ENCODE measurements at places on chromosomes 3 and 15.

DNA sequence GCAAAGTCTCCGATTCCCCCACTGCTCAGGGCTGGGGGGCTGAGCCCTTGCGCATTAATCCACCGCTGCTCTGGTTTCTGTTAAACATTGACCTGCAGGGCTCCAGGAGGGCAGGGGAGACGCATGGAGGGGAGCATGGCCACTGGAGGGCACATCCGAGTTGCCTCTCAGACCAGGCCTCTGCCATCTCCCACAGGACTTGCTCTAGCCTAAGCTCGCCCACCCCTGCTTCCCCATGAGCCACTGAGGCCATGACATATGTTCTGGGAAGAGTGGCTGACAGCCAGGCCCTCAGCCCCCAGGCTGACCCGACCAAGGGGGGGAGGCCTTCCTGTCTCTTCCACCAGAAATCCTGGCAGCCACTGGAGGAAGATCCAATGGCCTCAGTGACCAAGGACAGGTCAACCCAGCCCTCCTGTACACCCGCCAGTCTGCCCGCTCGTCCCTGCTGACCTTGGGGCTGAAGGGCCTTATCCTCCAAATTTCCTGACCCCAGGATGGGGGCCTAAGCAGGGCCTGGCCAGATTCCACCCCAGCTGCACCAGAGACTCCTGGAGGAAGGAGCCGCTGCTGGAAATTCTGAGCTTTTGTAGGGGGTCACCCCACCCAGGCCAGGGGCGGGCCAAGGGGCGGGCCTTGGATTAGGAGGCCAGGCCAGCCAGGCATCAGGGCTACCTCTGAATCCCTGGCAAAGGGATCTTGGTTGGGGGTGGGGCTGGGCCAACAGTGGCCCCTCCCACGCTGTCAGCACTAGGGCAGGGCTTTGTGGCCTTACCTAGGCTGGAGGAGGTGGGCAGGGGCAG is at the start of gene HYAL1:
HYAL1 (minus strand) TSS at position 562 of the 803 bp plus-strand sequence. CDS start 618 bp downstream, outside the sequence.
- no peak for DNase-seq

- DNase-seq: no peak
Observed at GRCh38 chr15:75309711-75310110, 26.2 kb upstream of the COMMD4 start.

- DNase-seq: no peak
Observed at GRCh38 chr3:161253711-161254110, 32.6 kb downstream of the NMD3 start.

DNA sequence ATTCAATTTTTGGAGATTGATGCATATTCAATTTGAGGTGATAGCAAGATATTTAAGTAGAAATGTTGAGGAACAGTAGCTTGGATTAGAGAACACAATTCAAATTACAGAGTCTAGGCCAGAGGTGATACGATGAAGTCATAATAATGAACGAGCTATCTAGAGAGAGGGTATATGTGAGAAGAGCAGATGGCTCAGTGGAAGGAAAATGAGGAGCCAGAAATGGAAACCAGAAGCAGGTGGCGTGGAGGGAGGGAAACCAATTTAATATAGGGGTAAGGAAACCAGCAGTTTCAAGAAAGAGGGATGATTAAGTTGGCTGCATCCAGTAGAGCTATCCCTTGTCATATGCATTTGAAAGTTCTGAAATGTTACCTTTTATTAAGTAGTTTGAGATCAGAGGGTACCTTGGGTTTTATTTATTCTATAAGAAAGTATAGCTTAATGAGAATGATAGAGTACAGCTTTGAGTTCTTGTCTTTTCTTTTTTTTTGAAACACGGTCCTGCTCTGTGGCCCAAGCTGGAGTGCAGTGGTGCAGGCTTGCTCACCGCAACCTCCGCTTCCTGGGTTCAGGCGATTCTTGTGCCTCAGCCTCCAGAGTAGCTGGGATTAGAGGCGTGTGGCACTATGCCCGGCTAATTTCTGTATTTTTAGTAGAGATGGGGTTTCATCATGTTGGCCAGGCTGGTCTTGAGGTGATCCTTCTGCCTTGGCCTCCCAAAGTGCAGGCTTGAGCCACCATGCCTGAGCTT is 22.1 kb downstream of the NCK1 start:
- no peak for DNase-seq

DNA sequence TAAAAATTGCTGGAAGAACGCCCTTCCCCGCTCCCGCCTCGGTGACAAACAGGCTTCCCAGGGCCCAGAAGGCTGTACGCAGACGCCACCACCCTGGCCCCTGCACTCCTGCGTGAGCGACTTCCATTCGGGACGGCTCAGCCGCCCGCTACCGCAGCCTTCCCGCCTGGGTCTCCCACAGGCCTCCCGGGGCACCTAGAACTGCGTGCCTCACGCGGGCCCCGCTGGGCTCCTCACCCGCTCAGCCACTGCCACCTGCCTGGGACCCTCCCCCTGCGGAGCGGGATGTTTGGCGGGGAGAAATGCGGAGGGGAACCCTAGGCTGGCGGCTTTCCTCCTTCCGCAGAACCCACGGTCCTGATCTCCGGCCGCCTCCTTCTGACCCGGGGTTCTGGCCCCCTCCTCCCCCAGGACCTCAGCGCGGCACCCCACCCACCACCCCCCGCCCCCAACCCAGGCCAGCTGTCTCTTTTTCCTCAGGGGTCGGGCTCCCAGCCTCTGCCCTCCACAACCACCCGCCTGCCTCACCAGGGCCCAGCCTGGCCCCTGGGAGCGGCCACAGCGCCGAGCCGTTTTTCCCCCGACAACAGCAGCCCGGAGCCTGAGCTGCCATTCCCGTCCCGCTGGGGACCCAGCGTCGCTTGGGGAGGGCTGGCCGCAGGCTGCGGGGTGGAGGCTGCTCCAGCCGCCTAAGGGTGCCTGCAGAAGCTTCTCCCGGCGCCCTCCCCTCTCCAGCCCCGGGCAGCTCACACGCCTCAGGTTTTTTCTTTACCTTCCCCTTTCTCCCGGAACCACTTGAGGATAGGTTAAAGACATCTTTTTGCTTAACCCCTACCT is 27.6 kb upstream of the RAB7A start:
- peak; percentile 57 for DNase-seq

- no peak for DNase-seq
Observed at GRCh38 chr3:169562988-169563774, 100.3 kb downstream of the MECOM start.

DNA sequence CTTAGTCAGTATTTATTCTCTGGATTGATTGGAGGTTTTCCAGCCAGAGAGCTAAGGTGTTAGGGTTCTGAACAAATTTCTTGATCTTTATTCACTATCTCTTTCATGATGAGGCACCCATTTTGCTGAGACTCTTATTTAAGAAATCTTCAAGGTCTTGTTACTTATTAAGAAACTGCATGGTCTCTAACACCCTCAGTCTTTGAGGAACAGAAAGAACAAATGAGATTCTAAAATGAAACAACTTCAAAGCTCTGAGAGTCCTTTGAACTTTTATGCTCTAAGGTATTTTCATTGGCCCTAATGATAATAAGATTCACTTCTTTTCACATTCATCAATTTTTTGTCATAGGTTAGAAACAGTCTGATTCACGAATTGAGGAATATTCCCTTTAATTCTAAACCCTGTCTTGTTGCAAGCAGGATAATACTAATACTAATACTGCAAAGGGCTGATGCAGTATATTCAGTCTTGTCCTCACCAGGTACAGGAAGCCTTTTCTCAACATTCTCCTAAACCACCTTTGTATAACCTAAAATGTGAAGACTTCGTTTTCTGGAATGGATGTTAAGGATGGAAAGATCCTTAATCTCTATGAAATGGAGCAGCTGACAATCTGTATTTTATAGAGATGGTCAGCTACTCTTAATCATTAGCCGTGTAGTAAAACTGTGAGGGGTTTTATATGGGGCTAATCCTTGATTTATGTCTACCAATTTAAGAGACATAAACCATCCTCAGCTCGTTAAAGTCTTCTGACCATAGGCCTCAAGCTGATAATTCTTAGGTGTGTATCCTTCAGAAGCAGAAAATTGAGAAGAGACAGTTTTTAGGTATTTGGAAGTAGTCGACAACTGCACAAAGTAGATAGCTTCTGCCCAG is 198.3 kb downstream of the OTOL1 start:
- no peak for DNase-seq

DNA sequence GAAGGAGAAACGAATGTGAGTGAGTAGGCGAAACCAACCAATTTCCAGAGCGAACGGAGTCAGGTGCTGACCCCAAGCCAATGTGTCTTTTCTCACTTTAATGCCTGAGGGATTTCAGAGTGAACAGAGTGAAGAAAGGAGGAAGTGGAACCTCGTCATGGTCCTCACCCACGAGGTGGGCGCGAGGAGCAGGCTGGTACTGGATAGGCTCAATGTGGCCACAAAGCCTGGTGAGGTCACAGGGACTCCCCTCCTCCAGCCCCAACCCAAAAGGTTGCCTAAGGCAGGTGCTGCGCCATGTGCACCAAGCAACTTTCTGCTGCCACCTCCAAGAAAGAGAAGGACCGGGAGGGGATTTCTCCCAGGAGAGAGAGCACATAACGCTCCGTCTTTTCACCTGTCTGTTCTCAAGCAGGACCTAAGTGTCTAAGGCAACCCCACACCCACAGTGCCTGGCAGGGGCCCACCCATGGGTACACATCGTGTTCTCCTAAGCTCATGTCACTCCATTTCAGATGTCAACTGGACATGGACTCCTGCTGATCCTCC is 3.8 kb downstream of the NRROS start:
- DNase-seq: no peak

DNA sequence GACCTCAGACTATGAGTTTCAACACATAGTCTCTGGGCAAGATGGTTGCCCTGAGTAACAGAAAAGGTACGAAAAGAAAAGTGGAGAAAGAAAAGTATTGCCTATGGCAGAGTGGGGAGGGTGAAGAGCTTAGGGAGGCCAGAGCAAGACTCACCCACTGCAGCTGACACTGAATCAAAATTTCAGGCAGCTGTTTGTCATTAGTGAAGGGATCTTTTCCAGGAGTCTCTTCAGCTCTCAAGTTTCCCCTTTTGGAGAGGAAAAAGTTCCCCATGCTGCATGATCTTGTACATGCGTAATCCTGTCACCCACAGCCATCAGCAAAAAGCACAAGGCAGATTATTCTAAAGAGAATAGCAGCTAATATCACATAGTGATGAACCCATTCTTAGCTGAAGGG is 616.9 kb upstream of the GBE1 start:
- no peak for DNase-seq

DNA sequence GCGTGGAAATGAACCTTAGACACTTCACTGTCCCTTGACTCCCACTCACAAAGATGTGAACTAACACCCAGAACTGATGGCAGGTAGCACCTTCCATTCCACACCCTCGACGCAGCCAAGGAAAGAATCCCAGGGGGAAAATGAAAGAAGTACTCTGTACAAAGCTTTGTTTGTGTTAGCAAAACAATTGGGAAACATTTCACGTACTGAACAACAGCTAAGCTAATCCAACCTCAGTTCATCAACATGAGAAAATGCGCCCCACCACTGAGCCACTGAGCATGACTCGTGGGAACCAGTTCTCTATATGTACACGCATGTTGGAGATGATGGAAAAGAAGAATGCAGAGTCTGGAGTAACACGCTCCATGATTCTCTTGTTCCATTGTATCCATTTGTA is 32.0 kb downstream of the CORO2B start:
- DNase-seq: no peak

GRCh38 chr3:13715167-13715954 is 164.5 kb downstream of the WNT7A start:
- no peak for DNase-seq

DNA sequence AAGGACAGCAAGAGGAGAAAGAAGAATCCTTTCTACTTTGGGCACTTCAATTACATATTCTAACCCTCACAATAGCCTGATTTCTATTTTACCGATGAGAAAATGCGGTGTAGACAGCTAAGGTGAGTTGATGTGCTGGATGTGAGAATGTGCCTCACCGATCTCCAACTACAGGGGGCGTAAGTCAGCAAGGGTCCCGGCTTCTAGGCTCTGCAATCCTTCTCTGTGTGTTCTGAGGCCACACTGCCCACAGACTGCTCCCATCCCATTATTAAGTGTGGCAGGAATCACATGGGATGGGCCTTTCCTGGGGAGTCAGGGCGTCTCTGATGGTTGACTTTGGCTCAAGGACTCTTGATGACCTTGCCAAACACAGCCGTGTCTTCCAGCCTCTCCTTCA is 23.6 kb upstream of the RPL35A start:
- DNase-seq: no peak

GRCh38 chr3:102297072-102297658 is 137.7 kb upstream of the ZPLD1 start:
- no peak for DNase-seq

DNA sequence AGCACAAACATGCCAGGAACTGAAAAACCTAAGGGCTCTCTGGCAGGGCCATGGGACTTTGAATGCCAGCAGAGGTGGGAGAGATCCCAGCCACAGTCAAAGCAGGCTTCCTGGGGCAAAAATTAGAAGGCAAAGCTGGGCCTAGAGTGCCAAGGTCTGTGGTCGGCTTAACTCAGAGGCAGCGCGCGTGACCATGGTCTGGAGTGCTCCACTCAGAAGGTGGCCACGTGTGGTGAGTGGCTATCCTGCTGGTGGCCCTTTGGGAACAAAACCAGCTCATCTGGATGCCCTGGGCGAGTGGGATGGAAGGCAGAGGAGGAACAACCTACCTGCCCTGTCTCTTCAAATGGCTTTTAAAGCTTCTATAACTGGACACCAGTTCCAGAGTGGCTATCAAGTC is 63.1 kb downstream of the OXNAD1 start:
- DNase-seq: no peak

GRCh38 chr3:69500604-69501003 is 114.7 kb upstream of the FRMD4B start:
- no peak for DNase-seq

DNA sequence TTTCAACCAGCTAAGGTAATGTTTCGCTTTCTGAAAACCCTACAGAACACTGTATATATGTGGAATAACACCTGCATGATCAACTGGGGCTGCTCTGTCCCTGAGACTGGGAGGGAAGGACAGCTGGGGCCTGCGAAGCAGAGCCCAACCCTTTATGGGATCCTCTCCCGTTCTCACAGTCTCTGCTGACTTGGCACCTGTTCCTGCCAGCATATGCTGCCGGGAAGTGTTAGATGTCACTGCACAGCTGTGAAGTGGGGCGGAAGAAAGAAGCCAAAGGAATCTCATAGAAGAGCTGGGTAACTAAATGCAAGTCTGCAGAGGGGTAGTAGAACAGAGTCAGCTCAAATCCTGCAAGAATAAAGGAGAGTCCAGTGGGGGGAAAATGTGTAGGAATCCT is 29.6 kb downstream of the LRRC3B start:
- peak; percentile 35 for DNase-seq

GRCh38 chr3:153356908-153357307 is 194.9 kb downstream of the RAP2B start:
- no peak for DNase-seq

- no peak for DNase-seq
Observed at GRCh38 chr3:196990601-196991007, 22.0 kb upstream of the PIGZ start.

GRCh38 chr3:4943549-4943948 is 35.7 kb upstream of the BHLHE40 start:
- no peak for DNase-seq

DNA sequence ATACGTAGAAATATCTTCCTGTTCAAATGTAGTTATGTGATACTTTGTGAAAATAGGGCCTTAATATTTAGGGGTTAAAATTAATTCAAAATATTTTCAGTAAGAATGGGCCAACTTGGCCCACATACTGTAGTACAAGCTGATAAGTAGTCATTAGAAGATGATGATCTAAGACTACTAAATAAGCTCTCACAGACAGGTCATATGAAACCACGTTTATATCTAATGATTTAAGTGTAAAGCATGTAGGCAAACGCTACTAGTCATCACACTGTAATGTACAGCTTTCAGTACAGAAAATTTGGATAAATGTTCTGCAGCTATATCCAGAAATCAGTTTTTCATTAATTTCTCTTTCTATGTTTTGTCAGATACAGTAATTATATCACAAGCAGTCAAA is 228.6 kb downstream of the UBE2E2 start:
- DNase-seq: no peak

- no peak for DNase-seq
Observed at GRCh38 chr15:42772144-42772543, 35.2 kb upstream of the CDAN1 start.
